T1000 (cell line): ENCODE measurements at places on chromosomes 5 and 9.

- DNase-seq, result no peak
Observed at GRCh38 chr9:136374183-136374575, 710 bp upstream of the CARD9 start.

GRCh38 chr9:69674716-69675438, 2.7 kb upstream of the APBA1 start:
- DNase-seq, result no peak

- no peak for DNase-seq
Observed at GRCh38 chr9:19934301-19934871, 145.5 kb upstream of the SLC24A2 start.

- DNase-seq, result no peak
Observed at GRCh38 chr5:2887481-2888348, 136.2 kb upstream of the IRX2 start.
